IPS DF 19.7 (cell line): ENCODE measurements at places on chromosomes 7 and 10.
A peak's percentile ranks its signal among the peaks of the same experiment; 100 is the strongest.

DNA sequence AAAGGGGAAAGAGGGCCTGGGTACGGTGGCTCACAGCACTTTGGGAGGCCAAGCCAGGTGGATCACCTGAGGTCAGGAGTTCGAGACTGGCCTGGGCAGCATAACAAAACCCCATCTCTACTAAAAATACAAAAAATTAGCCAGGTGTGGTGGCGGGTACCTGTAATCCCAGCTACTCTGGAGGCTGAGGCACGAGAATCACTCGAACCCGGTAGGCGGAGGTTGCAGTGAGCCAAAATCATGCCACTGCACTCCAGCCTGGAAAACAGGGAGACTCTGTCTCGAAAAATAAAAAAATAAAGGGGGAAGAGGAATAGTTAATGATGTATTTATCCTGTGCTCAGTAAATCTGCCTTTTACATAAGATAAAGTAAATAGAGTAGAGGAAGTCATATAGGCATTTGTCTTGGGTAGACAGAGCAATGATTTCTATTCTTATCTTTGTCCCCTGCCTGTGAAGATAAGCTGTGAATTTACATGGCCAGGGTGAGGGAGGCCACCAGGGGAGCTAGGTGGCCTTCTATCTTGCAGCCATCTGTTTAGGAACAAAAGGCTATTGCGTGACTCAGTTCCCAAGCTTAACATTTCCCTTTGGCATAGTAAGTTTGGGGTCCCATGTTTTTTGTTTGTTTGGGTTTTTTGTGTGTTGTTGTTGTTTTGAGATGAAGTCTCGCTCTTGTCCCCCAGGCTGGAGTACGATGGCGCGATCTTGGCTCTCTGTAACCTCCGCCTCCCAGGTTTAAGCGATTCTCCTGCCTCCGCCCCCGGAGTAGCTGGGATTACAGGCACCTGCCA, 73.2 kb upstream of the GTF2I start:
- no peak for DNase-seq

DNA sequence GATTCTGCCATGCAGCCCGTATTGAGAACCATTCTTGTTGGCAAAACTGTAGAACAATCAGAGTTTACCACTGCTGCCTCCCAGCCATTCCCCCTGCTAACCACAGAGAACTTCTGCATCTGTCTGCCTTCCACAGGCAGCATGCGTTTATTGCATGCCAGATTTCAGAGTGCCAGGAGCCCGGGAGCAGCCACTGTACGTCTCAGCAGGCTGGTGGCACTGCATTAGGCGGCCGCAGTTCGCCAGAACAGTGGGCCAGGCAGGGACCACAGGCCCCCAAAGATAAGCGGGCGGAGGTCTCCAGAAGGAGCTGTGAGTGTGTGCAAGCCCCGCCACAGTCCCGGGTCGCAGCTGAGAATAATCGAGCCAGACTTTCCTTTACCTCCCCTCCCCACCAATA, 31.8 kb downstream of the ZNF467 start:
- no peak for DNase-seq

DNA sequence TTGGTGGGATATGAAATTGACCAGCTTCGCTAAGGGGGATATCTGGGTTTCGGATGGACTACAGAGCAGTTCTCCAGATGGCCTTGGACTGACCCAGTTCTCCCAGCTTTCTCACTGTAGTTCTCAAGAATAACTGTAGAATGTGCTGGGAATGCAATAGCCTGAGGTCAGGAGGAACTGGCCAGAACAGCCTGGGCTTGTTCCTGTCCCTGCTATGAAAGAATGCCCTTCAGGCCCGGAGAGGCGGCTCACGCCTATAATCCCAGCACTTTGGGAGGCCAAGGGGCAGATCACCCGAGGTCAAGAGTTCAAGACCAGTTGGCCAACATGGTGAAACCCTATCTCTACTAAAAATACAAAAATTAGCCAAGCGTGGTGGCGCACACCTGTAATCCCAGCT, 12.3 kb upstream of the TSPAN14 start:
- DNase-seq, result no peak

- no peak for DNase-seq
Measured at GRCh38 chr7:70763961-70764691, 367.8 kb upstream of the GALNT17 start.

DNA sequence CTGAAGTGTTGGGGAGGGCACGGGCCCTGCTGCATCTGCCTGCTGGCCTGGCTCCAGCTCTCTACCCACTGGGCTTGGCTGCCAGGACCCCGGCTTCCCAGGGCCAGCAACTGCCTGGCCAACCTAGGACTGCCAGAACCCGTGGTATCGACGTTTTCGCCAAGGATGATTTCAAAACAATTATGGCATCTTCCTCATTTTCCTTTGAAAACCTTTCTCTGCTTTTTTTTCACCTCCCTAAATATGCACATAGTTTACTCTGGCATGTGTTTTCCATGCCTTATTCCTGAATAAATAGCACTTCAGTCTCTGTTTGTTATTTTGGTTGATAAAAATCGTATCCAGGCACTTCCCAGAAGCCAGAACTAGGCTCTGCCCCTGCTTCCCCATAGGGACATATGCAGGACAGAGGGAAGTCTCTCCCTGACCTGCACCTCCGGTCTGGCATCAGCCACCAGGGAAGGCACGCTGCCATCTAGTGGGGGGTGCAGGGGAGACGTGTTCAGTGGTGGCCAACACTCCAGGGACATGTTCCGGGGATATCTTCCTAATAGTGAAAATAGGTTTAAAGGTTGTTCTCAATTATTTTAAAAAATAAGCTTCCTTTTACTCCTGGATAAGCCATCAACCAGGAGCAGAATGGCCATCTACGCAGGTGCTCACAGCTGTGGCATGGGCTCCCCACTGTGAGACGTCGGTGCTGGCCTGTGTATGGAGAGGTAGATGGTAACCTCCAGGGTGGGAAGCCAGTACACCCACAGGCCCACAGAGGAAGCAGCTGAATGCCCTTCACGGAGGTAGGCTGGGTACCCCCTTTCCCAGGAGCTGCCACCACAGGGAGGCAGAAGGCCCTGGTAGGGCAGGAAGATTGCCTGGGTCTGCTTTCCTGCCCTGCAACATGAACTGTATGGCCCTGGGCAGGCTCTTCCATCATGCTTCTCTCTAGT, 30.7 kb upstream of the ANTXRL start:
- DNase-seq, result peak; percentile 25

- DNase-seq, result no peak
Measured at GRCh38 chr7:458511-459245, 61.0 kb downstream of the PDGFA start.

- no peak for DNase-seq
Measured at GRCh38 chr10:509361-510102, 179.9 kb downstream of the DIP2C start.

GRCh38 chr7:129101746-129102145, 42.8 kb upstream of the TSPAN33 start:
- DNase-seq, result no peak

GRCh38 chr7:127417346-127417745, 24.8 kb upstream of the ZNF800 start:
- DNase-seq, result no peak

DNA sequence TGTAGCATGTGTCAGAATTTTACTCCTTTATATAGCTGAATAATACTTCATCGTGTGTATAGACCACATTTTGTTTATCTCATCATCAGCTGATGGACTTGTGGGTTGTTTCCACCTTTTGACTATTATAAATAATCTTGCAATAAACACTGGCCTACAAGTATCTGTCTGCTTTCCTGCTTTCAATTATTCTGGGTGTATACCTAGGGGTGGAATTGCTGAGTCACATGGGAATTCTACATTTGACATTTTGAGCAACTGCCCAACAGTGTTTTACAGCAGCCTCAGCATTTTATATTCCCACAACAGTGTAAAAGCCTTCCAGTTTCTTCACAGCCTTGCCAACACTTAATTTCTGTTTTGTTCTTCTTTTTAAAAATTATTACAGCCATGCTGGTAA, 200.3 kb upstream of the PRSS1 start:
- DNase-seq, result no peak

DNA sequence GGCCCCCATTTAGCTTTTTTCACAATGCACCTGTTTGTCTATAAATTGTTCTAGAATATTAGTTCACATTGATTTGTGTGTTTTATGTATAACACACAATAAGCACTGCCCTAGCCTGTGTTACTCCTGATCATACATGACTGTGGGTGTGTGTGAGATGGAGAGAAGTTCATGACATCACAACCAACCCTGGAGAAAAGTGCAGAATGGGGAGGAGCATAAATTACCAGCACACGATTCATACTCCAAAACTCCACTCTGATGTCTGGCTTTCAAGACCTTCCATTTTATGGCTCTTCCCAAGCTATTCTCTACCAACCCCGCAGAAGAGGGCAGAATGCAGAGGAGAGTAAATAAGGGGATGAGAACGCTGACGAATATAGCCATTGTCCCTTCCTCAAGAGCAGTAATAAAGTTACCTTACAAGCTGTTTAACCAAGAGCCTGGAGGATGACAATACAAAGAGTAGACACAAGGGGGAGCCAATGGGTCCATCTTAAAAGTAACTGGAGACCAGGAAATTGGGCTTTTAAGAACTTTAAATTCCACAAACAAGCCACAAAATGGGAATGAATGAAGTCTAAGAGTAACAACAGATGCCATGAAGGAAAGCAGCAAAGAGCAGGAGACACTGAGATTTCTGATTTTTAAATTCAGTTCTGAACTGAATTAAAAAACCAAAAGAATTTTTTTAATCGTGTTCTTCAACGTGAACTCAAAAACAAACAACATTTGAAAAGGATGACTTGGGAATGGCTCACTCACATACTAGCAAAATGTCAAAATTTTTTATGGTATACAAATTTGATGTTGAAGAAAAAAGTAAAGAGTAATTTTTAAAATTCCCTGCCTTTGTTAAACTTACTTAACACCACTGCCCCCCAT, 159.6 kb downstream of the PARD3 start:
- DNase-seq, result peak; percentile 59

GRCh38 chr7:27799212-27799611, 59.2 kb downstream of the TAX1BP1 start:
- DNase-seq, result no peak

GRCh38 chr7:134744569-134744968, 34.9 kb upstream of the CALD1 start:
- no peak for DNase-seq

GRCh38 chr7:81075150-81075549, 156.3 kb upstream of the SEMA3C start:
- no peak for DNase-seq
